ENCODE measurements at places on chromosomes 11 and 22. TPM values are rescaled to one million over a fixed set of nuclear protein-coding genes. Genes with fewer than 3 reads are reported as not detected.

DNA sequence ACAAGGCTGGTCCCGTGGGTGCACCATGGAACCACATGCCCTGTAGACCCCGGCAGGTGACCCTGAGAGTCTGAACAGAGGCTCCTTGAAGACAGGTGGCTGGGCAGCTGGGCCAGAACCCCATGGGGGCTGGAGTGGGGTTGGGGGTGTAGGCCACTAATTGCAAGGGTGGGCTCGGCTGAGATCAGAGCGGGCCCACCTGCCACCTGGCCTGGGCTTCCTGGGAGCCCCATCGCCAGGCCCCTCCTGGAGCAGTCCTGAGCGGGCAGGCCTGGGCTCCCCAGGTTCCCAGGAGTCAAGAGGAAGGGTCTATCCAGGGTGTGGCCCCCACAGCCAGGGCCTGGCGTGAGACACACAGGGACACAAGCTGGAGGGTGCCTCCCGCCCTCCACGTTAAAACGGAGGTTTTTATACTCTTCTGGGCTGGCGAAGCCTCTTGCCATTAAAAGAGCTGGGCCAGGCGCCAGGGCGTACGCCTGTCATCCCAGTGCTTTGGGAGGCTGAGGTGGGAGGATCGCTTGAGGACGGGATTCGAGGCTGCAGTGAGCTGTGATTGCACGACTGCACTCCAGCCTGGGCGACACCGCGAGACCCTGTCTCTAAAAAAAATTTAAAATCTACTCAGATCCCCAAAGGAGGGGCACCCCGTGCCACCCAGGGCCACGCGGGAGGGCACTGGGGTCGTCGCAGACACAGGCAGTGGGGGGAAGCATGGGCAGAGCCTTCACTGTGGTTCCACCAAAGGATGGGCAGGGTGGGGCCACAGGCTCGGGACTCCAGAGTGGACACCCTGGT, 4.8 kb upstream of the TRABD start:
- DNase-seq: no peak

PDGFD gene
- 21.9 TPM for total RNA-seq

BIRC3 gene
- 7.1 TPM for total RNA-seq

DNA sequence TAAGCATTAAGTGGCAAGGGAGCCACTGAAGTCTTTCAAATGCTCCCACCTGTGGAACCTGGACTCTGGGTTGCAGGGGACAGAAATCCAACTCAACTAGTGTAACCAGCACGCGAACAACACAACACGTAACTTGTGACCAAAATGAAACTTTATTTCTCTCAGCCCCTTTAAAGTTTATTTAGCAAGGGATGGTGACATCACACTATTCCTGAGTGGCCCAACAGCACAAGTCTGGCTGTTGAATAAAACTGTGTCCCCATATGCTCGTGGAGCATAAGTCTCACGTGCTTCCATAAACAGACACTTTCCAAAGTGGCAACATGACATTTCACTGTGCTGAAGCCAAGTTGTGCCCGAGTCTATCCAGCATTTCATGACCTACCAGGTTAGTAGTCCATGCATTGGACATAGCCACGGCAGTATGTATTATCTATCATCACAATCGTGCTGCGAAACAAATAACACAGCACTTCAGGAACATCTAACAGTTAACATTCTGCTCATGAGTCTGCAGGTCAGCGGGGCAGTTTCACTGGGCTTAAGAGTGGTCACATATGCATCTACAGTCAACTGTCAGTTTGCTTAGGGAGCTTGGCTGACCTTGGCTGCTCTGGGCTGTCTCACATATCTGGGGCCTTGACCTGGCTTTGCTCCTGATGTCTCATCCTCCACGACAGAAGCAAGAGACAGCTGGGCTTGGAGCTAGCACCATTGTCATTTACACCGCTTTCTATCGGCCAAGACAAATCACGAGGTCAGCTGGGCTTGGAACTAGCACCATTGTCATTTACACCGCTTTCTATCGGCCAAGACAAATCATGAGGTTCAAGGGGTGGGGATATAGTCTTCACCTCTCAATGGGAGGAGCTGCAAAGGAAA, 35.0 kb upstream of the LMO2 start:
- no peak for DNase-seq

KRTAP5-6 gene
- total RNA-seq: not detected

ART5 gene
- total RNA-seq: 3.2 TPM

DNA sequence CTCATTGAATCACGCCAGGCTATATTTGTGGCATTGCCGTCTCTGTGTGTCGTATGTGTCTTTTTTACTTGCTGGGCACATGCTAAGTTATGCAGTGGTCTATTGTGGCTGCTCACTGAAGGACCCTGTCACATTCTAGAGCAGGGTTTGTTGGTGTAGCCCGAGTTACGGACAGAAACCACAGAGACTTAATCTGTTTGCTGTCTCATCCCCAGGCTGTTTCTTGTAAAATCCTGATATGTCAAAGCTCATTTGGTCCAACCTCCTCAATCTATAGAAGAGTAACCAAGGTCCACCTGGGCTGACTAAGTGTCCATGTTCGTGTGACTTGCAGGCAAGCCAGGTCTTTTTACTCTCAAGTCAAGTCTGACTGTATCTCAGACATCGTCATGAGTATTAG, 5.0 kb downstream of the DPF2 start:
- DNase-seq: no peak

CCDC34 gene
- total RNA-seq: 4.7 TPM

NNMT gene
- 898 TPM for total RNA-seq

GRCh38 chr11:86916330-86916729, 38.9 kb downstream of the FZD4 start:
- no peak for DNase-seq

SPTBN2 gene
- 117 TPM for total RNA-seq

DNA sequence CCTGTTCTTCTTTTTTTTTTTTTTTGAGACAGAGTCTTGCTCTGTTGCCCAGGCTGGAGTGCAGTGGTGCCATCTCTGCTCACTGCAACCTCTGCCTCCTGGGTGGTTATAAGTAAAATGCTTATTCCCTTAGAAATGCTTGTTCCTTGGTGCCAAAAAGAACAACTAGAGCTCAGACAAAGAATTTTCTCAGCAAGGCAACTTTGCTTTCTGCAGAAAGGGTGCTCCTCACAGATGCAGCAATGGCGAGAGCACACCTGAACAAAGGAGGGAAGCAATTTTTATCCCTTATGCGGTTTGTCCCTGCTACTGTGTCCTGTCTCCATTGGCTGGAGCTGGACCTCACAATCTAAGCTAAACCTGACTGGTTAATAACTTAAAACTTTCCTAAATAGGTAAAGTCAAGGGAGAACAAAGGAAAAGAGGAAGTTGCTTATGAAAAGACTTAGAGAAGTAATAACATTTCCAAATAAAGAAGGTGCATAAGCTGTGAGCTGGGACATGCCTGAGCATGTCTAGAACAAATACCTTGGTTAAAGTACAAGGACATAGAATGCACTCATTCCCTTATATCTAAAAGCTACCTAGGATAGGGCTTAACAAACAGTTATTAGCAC, 90.0 kb upstream of the PRR5 start:
- no peak for DNase-seq

XRRA1 gene
- total RNA-seq: 9.6 TPM

DNA sequence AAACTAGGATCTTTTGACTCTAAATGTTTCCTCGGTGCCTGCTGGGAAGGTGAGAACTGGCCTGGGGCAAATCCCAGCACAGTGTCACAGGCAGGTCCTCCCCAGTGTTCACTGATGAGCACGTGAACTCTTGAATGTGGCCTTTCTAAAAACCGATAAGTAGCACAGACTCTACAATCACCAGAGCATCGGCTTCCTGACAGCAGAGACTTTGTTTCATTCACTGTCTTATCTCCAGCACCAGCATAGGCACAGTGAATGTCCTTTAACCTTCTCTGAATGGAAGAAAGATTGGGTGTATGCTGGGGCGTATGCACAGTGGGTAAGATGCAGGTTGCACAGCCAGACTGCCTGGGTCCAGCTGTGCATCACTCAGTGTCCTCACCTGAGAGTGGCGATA, 59.3 kb upstream of the EIF3D start:
- no peak for DNase-seq

DNA sequence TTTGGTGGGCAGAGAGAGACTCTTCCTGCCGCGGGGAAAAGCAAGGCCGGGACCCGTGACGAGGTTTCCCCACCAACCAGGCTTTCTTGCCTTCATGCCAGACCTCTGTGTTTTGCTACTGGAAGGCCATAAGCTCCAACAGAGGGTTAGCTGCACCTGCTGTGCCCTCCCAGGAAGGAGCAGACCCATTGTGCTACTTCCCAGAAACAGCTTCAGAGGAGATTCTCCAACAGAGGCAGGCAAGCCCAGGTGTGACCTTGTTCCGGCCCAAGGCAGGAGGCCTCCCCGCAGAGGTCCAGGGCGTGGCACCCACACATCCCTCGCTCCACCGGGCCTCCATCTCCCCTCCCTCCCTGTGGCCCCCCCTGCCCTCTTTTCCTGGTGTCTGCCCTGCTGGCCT, 57.8 kb downstream of the ELFN2 start:
- DNase-seq: no peak

- no peak for DNase-seq
These were observed 87.2 kb upstream of the CADM1 start for GRCh38 chr11:115591380-115591779.

GRCh38 chr22:21695430-21696085, 29.7 kb downstream of the PPIL2 start:
- no peak for DNase-seq

TMEM121B gene
- not detected for total RNA-seq

Measured in vagina (tissue), 2 donors.